ENCODE measurements at places on chromosomes 5 and 9.

- peak; percentile 87 for DNase-seq
Measured at GRCh38 chr9:96686638-96687335, 31.7 kb upstream of the PRXL2C start.

- peak; percentile 45 for DNase-seq
Measured at GRCh38 chr9:123225374-123225813, 43.0 kb downstream of the STRBP start.

DNA sequence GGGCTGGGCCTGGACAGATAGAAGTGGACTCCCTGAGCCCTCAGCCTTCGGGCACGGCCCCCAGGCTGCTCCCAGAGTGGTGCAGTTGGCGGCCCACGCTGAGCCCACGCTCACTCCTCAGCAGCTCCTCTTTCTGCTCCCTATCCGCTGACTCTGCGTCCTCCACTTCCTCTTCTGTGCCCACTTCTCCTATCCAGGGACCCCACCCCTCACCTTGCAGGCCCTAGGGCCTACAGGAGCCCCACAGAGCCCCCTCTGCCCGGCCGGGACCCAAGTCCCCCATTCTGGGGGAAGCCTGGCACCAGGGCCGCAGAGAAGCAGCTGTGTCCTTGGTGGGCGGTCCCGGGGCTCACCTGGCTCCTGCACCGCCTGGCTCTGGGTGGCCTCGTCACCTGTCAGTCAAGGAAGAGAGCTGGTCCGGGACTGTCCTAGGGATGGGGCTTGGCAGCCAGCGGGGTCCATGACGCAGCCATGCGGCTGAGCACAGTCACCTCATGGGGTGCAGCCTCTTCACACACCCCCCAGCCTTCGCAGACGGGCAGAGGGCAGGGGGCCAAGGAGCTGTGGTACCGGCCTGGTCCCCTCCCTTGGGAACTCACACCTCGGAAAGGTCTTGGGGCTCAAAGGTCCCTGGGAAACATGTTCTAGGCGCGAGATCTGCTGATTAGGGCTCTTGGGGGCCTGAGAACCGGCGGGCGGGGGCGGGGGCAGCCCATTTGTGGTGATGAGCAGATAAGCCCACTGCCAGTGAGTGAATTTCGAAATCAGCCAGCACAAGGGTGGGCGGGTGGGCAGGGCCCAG is 5.4 kb upstream of the NRARP start:
- DNase-seq = no peak

GRCh38 chr5:36066001-36066539 is 612 bp downstream of the UGT3A2 start:
- DNase-seq = no peak

DNA sequence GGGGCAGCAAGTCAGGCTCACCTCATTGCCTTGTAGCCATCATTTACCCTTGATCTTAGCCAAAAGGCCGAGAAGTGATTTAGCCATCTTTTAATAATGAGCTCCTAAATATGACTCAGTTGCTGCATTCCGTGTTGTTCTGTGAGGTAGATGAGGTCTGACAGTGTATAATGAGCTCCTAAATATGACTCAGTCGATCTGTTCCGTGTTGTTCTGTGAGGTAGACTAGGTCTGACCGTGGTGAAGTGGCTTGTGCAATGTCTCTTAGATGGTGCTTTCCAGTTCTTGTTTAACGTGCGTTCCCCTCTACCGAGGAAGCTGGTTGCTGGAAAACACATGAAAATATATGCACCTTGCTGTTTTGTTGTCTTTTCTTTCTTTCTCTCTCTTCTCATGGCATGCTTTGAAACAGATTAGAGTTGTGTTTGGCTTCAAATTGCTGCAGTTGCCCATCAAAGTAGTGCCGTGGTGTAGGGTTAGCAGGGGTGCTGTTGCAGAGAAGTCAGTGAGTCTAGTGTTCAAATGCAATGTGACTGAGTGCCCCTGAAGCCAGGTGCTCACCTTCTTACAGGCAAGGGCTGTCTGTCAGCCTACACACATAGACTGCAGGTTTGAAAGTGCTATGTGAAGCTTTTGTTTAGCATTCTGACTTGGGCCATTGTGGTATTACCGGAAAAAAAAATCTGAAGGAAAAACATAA is 118.6 kb downstream of the KDM4C start:
- no peak for DNase-seq

DNA sequence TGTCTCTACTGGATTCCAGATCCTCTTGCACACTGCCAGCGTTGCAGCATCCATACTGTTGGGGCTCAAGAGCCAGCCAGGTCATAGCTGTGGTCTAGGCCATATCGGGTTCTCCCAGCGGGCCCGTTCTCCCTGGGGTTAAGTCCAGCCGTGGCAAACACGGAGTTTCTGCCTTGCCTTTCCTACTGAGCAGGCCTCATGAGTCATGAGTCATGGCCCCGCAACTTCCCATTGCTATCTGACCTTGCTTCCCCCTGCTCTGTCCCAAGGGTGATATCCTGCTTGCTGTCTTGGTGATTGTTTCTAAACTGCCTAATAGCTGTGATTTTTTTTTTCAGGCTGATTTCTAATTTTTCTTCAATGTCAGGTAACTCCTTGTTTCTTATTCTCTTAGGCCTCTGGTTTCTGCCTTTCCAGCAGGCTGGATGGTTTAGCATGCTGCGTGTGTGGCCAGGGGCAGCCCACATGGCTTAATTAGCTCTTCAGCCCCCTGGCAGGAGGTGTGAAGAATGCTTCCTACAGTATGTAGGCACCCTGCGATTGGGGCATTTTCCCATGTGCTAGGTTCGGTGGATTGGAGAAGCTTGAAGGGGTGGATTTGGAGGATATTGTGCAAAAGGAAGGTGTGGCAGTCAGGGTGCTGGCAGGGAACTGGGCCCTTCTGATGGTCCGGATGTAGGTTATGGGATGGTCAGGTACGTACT is 18.7 kb downstream of the DAPK1 start:
- no peak for DNase-seq

- no peak for DNase-seq
Measured at GRCh38 chr5:128826275-128826674, 139.0 kb upstream of the SLC27A6 start.

DNA sequence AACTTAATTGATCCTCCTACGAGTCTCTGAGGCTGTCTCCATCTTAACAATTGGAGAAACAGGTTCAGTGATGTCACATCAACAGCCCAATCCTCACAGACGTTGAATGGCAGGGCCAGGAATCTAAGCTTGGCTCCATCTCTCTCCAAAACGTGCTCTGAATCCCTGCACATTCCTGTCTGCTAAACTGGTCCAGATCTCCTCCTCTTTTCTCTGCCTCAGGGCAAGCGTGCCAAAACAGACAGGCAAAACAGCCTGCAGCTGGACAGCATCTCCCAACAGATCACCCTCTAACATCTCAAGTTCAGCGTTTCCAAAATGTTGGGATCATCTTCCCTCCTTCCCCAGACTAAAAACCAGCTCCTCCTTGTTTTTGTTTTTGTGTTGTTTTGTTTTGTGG is 6.6 kb downstream of the FBP1 start:
- DNase-seq = no peak

DNA sequence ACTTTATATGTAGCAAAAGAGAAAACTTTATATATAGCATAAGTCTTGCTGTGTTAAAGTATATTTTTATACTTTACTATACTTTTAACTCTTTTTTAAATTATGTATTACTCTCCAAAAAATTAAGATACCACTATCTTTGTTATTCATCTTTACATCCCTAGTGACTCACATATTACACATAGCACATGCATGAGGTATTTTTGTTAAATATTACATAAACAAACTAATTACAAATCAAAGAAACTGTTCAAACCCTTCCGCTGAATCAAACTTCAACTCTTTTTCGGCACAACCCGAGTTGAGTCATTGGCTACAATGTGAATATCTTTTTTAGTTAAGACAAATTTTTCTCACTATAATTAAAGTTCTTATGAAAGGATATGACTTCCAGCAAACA is 32.1 kb downstream of the NADK2 start:
- no peak for DNase-seq

DNA sequence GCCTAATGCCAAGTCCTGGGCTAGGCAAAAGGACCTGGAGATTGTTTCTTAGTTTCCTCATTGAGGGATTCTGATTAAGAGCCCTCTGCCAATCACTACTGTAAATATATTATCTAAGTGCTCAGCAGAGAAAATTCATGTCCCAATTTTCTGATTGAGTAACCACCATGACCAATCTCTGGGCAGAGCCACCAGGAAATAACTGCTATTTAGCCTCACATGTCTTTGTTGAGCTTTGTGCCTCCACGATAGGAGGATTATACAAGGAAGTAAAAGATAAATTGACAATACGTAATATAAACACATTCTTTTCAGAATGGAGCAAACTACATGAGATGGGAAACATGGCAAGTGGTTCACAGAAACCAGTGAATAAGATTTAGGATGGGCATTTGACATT is 396.1 kb upstream of the PAPPA start:
- no peak for DNase-seq

- DNase-seq = no peak
Measured at GRCh38 chr5:124721229-124721735, 25.2 kb downstream of the ZNF608 start.

- no peak for DNase-seq
Measured at GRCh38 chr9:4375424-4376200, 75.7 kb upstream of the GLIS3 start.

DNA sequence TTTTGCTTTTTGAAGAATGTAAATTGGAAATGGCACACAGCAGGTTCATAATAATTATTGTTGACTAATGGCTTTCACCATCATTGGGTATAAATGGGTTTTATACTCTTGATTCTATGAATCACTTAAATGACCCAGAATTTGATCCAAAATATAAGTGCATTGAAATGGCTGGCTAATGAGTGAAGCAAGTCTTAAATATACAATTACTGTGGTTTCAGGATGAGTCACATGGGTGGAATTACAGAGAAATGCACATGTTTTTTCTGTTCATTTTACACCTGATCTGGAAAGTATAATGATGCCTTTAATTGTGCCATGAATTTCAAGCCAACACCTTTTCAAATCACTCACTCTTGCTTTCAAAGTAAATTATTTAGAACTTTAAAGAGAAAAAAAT is 380.8 kb upstream of the CD180 start:
- DNase-seq = no peak

DNA sequence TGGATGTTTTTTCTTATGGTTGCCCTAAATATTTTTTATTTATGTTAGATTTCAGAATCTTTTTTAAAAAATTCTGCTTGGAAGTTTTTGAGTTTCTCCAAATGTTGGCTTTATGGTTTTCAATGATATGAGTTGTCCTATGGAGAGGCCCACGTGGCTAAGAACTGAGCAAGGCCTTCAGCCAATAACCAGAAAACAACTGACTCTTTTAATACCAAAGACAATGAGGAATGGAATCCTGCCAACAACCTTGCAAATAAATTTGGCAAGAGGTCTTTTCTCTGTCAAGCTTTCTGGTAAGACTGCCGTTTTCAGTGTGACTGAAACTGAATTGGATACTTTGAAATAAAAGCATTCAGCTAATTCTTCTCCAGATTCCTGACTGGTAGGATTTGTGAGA is 1740.1 kb upstream of the WWC1 start:
- peak; percentile 1 for DNase-seq

DNA sequence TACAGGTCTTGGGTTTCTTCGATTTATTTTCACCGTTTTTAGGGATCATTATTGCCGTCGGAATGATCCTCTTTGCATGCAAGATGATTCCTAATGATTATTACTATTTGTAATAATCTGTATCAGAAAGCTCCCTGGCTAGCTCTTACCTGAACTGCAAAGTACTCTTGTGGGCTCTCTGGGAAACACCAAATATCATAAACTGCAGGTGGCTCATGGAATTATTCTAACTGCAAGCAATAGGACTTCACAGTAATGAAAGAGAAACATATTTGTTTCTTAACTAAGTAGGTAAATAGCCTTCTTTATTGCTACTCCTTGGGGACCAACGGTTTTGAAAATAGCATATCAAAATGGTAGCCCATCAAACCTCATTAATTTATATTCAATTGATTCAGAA is 219.4 kb downstream of the NFIB start:
- DNase-seq = no peak
